CD4-positive, alpha-beta T cell (primary cell): ENCODE measurements at places on chromosomes 2 and 18. TPM values are rescaled to one million over a fixed set of nuclear protein-coding genes. Genes with fewer than 3 reads are reported as not detected.

- no peak for DNase-seq
These were observed 1.6 kb downstream of the PDCD1 start for GRCh38 chr2:241857041-241857541.

DNA sequence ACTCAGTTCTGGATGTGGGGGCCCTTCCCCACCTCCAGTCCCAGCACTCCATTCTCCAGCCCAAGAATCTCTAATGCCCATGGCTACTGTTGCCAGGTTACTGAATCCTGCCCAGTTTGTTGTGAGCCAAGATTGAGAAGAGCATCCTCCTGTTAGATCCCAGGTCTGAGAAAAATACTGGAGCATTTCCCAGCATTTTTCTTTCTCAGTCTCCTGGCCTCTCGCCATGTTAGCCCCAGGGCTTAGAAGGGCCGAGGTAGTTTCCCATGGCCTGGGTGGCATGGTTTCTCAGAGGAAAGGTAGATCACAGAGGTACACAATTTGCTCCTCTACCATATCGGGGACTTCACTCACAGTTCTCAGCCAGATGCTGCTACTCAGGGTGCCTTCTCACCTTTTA, 135.7 kb downstream of the OTX1 start:
- no peak for DNase-seq

DNA sequence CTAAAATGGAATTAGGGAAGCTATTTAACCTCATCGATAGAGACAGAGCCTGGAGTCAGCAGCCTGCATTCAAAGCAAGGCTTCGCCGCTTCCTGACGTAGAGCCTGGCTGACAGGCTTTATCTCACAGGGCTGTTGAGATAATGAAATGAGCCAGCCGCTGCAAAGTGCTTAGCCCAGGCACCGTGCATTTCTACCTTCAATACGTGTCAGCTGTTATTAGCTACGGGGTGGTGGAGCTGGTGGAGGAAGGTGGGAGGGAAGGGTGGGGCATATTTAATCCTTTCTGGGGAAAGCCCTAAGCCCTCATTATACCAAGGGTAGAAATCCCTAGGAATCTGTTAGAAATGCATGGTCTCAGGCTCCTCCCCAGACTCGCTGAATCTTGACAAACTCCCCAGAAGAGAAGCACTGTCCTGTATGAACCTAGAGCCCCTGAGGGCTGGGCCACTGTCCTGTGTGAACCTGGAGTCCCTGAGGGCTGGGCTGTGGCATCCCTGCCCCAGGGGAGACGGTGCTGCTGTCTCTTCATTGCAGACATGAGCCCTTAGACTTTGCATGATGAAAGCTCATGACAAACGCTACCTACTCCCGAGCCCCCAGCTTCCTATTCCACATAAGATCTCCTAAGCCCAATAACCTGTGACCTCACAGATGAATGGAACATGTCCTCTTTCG, 72.4 kb downstream of the ALPK2 start:
- DNase-seq = no peak

GRCh38 chr2:140311905-140312304, 1531.7 kb upstream of the NXPH2 start:
- DNase-seq = no peak

DNA sequence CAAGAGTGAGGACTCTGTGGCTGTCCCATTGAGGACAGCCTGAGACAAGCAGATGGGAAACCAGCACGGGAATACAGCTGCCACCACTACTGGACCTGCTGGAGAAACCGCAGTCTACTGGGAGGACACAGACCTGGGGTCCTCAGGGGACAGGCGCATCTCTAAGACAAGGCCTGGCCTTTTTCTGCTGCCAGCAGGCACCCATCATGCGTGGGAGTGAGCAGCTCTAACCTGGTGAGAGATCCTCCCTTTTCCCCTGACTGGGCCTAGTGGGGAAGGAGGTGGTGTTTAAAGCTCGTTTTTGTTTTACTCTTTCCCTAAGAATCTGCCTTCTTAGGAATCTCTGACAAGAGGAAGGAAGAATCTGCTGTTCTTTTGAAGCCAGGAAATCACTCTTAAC, 36.6 kb downstream of the CYRIA start:
- DNase-seq = no peak

DNA sequence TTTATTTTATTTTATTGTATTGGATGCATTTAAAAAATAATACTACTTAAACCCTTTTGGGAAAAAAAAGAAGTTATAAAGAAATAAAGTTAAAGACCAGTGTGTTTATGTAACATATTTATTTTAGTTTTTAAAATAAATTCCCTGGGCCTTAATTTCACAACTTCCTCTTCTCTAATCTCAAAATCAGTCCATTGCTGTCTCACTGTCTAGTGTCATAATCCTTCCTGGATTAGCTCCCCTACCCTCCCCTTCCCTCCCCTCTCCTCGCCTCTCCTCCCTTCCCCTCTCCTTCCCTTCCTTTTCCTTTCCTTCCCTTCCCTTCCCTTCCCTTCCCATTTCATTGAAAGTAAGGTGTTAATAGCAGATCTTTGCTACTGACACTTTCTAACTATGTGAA, 40.3 kb upstream of the ZEB2 start:
- no peak for DNase-seq

- no peak for DNase-seq
These were observed 267.8 kb downstream of the TNS1 start for GRCh38 chr2:217735034-217735433.

DNA sequence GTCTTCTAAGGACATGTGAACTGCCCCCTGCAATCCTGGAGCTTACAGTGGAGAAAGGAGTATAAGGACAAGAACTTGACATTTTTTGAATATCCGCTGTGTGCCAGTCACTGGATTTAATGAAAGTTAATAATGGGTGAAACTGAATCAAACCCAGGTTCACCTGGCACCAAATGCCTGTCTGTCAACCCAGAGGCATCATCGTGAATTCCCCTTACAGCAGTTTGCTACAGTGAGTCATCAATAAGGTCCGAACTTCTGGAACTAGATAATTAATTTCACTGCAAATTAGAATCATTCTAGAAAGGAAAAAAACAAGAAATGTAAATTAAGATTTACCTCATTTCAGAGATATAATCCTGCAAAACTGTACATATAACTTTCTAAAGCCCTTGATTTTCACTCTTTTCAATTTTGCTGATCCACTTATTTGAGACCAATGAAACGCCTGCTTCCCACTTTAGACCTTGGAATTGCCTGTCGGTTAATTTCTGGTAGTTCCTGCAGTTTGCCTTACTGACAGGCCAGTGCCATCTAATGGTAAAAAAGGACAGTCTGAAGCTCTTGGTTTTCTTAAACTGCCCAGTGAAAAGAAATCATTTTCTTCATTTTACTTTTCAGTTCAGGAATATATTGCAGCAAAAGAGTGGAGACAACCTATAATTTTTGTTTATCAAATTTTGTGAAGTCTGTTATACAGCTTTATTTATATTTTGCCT, 8.2 kb downstream of the DSG2 start:
- no peak for DNase-seq

Gene SLC16A14
- 0.63 TPM for total RNA-seq

Gene CPO
- not detected for total RNA-seq

Gene GATA6
- total RNA-seq = 0.08 TPM

Gene PAX8
- total RNA-seq = 0.36 TPM

Gene SLC5A7
- total RNA-seq = not detected
